ENCODE measurements at places on chromosomes 11 and 22. TPM values are rescaled to one million over a fixed set of nuclear protein-coding genes. Genes with fewer than 3 reads are reported as not detected.

Gene OR51G2
- total RNA-seq, result not detected

Gene CENPM
- total RNA-seq, result not detected

Gene RAG2
- total RNA-seq, result not detected

GRCh38 chr22:47245786-47246185 is 483.3 kb downstream of the TBC1D22A start:
- peak; percentile 48 for DNase-seq

- DNase-seq, result no peak
Observed at GRCh38 chr11:75342966-75343870, 8.2 kb downstream of the ARRB1 start.

Gene NXPE2
- 0.20 TPM for total RNA-seq

GRCh38 chr11:78573681-78574080 is 983 bp downstream of the NARS2 start:
- DNase-seq, result no peak

GRCh38 chr11:22674470-22675439 is 8.3 kb downstream of the GAS2 start:
- no peak for DNase-seq

Gene TRIM64
- not detected for total RNA-seq

Gene MS4A8
- not detected for total RNA-seq

- DNase-seq, result no peak
Observed at GRCh38 chr11:198236-198806, 5.4 kb downstream of the SCGB1C1 start.

DNA sequence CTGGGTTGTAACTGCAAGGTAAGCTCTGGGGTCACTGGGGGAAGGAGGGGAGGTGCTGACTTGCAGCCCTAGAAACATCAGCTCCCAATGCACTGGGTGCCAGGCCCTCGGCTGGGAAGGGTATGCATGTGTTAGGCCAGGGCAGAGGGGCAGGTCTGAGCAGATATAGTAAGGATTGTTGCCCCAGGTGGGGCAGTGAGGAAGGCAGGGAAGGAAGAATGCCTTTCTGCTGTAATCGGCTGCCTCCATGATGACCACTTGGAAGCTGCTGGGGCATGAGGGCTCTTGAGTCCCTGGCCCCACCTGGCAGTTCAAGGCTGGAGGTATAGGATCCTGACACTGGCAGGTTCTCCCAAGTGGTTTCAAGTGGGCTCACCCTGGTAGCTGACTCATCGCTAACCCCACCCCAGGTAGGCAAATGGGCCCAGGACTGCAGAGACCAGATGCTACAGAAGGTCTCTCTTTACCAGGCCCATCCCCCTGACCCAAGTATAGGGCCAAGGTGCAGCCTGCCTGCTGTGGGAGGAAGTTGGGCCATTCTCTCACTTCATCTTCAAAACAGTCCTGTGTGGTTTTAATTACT is 56.7 kb downstream of the TIMP3 start:
- no peak for DNase-seq

Gene MPEG1
- total RNA-seq, result 5.2 TPM

- no peak for DNase-seq
Observed at GRCh38 chr11:116210663-116211062, 562.1 kb downstream of the BUD13 start.

Measured in right atrium auricular region (tissue), 2 donors.